Fibroblast of lung (primary cell): ENCODE measurements at places on chromosomes 5 and 9. TPM values are rescaled to one million over a fixed set of nuclear protein-coding genes. Genes with fewer than 3 reads are reported as not detected.

DNA sequence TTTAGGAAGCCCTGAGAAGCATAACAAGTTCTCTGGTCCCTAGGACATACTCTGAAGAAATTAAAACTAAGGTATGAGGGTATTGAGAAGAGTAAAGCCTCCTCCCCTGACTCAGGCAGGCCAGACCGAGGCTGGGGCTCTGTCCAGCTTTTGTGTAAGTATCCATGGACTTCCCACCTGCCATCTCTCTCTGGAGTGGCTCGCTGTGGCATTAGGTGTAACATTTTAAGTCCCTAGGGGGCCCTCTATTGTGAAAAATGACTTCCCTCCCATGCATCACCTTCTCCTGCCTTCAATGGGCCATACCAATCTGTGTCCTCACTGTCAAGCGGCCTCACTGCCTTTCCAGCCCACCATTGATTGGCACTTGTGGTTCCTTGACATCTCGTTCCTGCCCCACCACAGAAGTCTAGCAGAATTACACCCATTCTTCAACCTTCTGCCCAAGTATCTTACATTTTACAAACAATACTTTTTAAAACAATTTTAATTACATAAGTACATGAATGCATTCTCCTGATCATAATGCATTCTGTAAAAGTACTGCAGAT is 205.5 kb downstream of the SLIT3 start:
- no peaks in the 10 kb centered on the region for H3K36me3 ChIP-seq
- H3K27me3 ChIP-seq, result no peaks in the 10 kb centered on the region

- H3K4me1 ChIP-seq, result no peaks in the 10 kb centered on the region
- H3K36me3 ChIP-seq, result no peaks in the 10 kb centered on the region
- no peak for DNase-seq
- no peak overlapping the region for H3K4me3 ChIP-seq
- H3K27ac ChIP-seq, result no peak overlapping the region
- no peaks in the 10 kb centered on the region for H3K27me3 ChIP-seq
These were observed 199.0 kb downstream of the IRX1 start for GRCh38 chr5:3794611-3795010.

The SETD9 gene
- total RNA-seq, result 14.9 and 15.5 TPM in 2 replicates

GRCh38 chr9:136845465-136846260 is 3.4 kb downstream of the AJM1 start:
- H3K4me3 ChIP-seq, result no peak overlapping the region
- no peak for DNase-seq
- peaks cover 13% of the 10 kb centered on the region for H3K4me1 ChIP-seq

- no peaks in the 10 kb centered on the region for H3K36me3 ChIP-seq
- no peak overlapping the region for H3K4me3 ChIP-seq
- no peaks in the 10 kb centered on the region for H3K4me1 ChIP-seq
- no peaks in the 10 kb centered on the region for H3K27me3 ChIP-seq
These were observed 150.8 kb upstream of the GRHPR start for GRCh38 chr9:37271679-37272078.
